GM12865 (cell line): ENCODE measurements at places on chromosomes 1 and 21.

DNA sequence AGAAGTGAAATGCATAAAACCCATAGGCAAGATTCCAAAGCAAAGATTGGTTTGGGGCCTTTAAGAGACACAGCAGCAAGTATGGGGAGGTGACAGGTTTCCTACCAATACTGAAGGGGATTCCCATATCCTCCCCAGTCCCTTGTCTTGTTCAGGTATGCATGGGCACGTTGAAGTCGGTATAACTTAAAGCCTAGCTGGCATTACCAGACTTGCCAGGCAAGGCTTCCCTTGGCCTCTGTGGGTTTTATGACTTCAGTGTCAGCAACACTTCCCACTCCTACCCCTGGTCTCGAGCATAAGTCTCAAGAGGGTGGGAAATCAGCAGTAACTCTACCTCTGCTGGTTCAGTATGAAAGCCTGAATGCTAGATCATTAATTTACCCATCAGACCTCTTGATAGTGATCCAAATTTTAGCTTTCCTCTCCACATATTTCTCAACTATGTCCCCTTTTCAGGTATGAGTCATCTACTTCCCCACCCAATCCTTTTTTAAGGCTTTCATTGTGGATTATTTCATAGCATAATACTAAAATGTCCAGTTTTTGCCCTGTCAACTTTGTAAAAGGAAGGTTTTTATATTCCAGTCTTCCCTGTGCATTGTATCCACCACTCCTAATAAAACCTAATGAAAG, 6.8 kb downstream of the CYP4X1 start:
- DNase-seq, result no peak

GRCh38 chr1:212608959-212609700, 569 bp downstream of the ATF3 start:
- DNase-seq, result peak; percentile 74

DNA sequence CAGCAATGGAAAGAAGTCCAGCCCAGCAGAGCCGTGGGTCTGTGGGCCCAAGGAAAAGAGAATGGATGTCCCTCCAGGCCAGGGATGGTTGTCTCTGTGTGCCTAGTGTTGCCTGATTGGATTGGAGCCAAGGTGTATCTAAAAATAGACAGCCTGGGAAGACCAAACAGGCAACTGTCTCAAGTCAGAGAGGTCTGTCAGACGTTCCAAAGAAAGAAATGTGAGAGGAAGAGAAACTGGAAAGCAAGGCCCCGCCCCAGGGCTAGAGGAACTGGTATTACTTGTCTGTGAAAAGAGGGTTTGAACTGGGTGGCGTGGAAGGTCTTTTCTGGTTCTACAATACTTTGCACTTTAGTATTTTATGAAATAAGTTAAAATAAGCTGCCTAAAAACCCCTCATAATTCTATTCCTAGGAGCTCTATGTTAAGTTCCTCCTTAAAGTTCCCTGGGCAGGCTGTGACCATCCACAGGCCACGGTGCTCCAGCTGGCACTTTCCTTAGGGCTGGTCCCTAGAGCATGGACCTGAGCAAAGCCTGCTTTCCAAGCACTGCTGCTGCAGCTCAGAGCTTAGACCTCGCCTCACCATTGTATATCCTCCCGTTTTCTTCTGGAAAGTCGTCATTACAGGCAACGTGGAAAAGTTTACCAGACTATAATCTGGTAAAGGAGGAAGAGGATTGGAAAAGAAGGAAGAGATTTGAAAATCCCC, 151.6 kb downstream of the DISC1 start:
- no peak for DNase-seq

DNA sequence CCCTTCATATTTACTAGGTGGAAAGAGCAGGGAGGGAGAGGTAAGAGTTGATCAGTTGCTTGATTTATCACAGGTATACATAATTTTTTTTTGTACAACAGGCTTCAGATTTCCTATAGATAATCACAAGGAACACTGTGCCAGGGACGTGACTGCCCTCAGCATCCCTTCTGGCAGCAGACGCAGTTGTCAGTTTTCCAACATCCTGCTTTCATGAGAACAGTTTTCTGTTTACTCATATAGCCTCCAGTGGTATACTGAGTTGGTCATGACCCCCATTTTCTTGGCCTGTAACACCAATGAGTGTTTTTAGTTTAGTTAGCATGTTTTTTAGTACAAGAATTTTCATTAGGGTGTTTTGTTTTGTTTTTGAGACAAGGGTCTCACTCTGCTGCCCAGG, 37.9 kb upstream of the PTPRF start:
- no peak for DNase-seq

DNA sequence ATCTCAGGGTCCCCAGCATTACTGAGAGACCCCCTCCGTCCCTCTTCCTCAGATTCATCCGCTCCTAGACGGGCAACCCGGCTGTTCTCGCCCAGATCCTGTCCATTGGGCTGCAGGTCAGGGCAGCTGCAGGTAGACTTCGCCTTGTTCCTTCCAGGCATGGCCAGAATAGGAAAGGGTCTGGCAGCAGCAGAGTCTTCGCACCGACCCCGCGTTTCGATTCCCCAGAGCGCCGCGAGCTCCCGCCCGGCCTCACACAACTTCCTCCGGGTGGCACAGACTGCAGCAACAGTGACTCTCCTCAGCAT, 265 bp downstream of the NRDC start:
- DNase-seq, result no peak

- no peak for DNase-seq
Measured at GRCh38 chr1:10539411-10540043, 64.8 kb downstream of the PEX14 start.

DNA sequence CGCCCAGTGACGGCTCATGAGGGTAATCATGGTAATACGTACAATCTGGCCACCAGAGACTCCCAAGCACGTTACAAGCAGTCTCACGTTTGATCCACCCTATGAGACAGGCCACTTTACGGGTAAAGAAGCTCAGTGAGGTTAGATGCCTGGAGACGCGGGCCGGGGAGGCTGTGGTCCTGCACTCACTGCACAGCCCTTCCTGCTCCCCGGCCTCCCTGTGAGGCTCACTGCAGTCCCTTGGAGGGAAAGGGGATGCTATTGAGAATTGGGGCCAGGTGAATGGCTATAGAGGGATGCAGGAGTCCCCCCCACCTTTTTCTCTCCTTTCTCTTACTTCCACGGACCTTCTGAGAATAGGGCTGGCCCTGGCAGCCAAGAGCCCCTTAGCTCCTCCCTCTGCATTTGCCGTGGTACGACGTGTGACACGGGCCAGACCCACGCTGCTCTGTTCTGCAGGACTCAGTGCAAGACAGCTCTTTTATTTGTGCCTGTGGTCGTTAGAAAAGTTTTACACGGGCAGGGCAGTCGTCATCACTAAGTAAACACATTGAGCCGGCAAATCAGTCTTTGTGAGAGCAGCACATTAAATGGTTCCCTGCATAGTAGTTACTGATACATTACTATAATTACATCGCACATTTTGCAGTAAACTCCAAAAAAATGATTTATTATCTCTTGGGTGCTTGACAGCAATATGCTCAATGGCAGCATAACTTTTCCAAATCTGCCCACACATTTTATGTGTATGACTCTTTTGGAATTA, 18.8 kb downstream of the KIF26B start:
- DNase-seq, result no peak

- DNase-seq, result peak; percentile 47
Measured at GRCh38 chr1:64686828-64687724, 57.8 kb upstream of the RAVER2 start.

- DNase-seq, result no peak
Measured at GRCh38 chr21:45496151-45496967, 45.9 kb downstream of the SLC19A1 start.

- DNase-seq, result no peak
Measured at GRCh38 chr1:30680429-30680828, 43.0 kb downstream of the MATN1 start.
